ENCODE measurements at places on chromosomes 1 and 21.
A peak's percentile ranks its signal among the peaks of the same experiment; 100 is the strongest.

DNA sequence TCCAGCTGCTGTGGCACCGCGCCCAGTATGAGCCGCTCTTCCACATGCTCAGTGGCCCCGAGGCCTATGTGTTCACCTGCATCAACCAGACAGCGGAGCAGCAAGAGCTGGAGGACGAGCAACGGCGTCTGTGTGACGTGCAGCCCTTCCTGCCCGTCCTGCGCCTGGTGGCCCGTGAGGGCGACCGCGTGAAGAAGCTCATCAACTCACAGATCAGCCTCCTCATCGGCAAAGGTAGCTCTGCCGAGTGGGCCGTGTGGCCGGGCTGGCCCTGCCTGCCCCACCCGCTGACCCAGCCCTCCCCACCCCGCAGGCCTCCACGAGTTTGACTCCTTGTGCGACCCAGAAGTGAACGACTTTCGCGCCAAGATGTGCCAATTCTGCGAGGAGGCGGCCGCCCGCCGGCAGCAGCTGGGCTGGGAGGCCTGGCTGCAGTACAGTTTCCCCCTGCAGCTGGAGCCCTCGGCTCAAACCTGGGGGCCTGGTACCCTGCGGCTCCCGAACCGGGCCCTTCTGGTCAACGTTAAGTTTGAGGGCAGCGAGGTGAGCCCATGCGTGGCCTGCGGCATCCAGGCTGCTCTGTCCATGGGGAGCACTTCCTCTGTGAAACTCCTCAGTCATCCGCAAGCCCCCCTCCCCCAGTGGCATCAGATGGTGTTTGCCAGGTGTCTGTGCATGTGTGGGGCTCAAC lies 64.2 kb downstream of the PIK3CD start:
- DNase-seq = peak; percentile 28

- no peak for DNase-seq
Observed at GRCh38 chr1:91234181-91234580, 170.5 kb downstream of the HFM1 start.

DNA sequence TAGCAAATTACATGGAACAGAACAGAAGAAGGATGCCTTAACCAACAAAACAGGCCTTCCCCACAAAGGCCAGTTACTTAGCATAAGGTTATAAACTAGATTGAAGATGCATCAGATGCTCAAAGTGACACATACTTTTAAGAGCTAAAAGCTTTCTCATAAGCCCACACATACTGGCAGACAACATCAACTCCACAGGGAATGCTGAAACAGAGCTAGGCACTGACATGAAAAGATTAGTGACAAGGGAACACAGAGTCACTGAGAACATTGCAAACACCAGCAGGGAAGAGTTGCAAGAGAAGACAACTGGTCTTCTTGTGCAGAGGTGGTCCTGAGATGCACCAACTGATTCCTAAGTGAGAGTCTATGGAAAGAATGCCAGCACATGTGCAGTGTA lies 6.9 kb downstream of the TTC13 start:
- DNase-seq = no peak

DNA sequence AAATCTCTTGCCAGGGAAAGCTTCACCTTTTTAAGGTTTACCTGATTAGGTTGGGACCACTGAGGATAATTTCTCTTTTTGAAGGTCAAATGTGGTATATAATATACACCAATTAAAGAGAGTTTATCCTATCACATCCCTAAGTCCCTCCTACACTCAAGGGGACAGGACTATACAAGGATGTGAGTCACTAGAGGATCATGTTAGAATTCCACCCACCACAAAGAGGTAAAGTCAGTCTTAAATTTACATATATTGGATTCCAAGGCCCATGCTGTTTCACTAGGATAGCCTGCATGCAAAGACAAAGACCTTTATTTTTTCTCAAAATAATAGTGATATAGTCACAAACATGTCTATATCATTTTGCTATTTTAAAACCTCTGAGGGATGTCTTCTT lies 164.4 kb downstream of the GIPC2 start:
- no peak for DNase-seq

DNA sequence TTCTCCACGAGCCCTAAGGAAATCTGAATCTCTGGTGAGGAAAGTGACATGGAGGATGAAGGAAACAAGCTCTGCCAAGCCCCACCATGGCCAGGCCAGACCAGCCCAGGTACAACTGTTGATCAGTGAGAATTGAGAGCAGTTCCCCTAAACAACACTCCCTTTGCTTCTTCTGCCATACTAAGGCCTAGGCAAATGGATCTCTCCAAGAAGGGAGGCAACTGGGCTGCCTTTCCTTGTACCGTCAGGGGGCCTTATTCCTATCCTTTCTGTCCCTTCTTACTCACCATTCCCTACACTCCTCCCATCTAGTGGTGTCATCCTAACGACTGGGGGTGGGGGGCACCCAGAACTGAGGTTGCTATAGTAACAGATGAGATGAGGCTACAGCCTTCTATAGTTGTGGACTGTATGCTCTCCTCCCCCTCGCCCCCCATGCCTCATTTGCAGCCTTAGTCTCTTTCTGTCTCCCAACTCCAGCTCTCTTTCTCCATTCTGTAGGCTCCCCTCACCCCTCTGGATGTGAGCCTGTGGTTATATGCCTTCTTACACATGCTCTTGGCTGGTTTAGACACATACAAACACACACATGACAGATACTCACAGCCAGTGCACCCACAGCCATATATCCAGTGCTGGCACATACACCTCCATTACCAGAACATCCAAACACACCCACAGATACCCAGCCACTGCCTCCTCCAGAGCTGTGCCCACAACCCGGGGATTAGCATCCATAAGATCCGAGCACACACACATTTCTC lies 3.6 kb downstream of the PEA15 start:
- DNase-seq = no peak

GRCh38 chr1:225933072-225933471 lies 7.9 kb downstream of the LEFTY2 start:
- no peak for DNase-seq

DNA sequence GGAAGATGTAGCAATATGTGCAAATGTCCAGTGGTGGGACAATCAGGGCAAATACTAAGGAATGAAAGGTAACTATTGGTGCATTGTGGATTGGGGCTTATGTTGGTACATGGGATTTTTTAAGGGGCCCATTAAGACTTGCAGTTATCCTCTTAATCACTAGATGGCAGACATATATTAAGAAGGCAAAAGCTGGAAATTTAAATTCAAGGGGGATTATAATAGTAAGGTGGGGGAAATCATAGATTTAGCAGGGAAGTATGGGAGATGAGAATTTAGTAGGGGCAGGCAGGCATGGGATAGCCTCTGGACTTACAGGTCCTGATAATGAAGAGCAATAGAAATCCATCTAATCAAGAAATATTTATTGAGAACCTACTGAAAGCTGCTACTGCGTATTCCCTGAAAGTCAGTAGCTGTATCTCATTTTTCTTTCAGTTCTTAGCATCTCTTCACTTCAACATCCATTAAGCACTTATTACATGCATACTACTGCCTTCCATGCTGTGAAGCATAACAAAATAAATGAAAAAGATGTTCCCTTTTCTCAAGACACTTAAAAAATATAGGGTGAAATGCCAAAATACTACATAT lies 251.8 kb downstream of the CRB1 start:
- no peak for DNase-seq

DNA sequence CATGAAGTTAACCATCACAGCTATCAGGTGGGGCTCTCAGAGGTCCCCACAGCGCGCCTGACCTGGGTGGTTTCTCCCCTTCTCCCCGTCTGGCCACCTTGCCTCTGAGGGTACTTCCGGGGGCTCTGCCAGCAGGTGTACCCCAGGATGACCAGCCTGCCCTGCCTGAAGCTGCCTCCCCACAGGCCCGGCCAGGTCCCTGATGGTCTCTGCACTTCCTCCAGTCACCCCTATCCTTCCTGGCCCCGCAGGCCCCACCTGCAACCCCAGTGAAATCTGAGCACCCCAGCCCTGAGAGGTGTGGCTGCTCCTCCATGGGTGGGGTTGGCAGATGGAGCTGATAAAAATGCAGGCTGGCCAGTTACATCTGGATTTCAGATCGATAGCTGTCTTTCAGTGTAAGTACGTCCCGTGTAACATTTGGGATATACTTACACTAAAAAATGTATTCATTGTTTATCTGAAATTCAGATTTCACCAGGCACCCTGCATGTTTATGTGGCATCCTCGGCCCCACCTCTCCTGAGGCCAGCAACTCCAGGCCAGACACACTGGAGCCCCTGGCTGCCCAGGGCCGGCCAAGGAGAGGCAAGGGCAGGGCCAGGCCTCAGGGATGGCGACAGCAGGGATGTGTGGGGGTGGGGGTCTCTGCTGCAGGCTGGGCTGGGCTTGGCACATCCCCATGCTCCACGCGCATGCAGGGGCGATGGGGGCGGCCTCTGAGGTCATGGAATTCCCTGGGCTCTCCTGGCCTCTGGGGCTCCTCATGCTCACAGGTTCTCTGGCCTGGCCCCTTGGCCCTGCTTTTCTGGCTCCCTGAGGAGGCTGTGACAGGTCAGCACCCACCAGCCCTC lies 25.1 kb downstream of the LRRC3 start:
- DNase-seq = no peak

GRCh38 chr1:98119796-98120195 lies 199.0 kb upstream of the DPYD start:
- DNase-seq = no peak

GRCh38 chr21:36461277-36461917 lies 18.5 kb downstream of the CLDN14 start:
- DNase-seq = no peak

DNA sequence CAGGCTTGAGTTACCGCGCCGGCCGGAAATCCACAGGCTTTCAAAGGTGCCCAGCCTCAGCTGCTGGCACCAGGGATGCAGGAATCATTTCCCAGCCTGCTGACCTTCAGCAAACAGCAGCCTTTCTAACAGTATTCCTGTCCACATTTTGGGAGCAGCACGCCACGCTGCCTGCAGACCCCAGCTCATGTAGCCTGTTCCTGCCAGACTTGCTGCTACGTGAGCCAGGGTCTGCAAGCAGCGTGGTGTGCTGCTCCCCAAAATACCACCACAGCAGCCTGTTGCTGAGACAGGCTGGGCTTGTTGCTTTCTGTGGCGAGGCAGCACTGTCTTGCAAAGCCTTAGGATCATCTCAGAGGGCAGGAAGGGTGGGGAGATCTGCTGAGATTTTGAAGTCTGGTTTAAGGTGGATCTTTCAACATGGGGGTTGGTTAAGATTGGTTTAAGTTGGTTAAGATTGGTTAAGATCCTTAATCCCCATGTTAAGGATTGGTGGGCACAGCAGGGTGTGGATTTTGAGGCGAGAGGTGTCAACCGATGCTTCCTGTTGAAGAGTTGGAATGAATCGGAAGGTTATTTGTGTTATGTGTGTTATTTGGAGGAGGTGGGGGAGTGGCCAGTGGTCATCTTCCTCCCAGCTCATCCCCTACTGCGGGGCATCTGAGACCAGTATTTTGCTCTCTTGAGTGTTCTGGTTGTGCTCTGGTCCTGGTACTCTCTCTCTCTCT lies 12.9 kb downstream of the FAAH start:
- DNase-seq = no peak

GRCh38 chr1:93844262-93845045 lies 34.6 kb downstream of the DNTTIP2 start:
- no peak for DNase-seq

DNA sequence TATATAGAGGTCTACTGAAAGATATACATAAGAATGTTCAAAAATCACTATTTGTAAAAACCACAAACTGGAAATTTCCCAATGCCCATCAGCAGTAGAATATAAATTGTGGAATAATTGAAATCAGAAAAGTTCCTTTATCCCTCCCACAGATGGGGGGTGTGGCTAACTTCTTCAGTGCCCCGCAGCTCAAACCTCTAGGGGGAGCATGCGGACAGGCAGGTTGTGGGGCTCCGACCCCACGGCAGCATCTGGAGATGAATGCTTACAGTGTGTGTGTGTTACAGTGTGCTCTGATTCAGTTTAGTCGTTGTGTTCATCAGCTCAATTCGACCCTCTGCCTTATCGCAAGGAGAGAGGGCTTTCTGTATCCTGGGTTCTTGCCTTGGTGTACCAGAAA lies 262.1 kb upstream of the LRRC7 start:
- DNase-seq = no peak

GRCh38 chr1:180312926-180313325 lies 82.9 kb downstream of the LHX4 start:
- DNase-seq = no peak

GRCh38 chr1:207748737-207749528 lies 2.9 kb upstream of the CD46 start:
- no peak for DNase-seq

GRCh38 chr1:18175530-18176377 lies 68.2 kb downstream of the IGSF21 start:
- DNase-seq = no peak

DNA sequence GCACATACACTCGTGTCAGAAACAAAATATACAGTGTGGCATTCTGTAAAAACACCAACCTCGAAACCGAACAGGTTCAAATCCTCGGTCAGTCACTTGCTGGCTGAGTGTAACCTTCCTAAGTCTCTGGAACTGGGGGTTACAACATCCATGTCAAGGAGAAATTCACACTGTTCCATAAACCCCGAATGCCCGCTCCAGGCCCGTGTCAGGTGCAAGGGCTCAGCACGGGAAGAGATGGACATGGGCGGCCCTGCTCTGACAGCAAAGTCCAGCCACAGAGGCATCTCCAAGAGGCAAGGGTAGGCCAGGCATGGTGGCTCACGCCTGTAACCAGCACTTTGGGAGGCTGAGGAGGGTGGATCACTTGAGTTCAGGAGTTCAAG lies 79.5 kb downstream of the SLC66A1 start:
- DNase-seq = no peak

DNA sequence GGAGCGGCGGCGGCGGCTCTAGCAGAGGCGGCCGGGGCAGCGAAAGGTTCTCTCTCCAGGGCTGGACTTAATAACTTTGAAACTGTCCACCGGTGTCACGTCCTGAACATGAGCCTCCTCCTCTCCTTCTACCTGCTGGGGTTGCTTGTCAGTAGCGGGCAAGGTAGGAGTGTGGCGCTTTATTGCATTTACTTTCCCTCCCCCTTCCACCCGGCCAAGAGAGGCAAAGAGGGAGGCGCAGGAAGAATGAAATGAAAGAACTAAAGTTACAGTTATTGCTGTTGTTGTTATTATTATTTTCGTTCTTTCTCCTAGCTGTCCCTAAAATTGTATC lies 214 bp downstream of the NCAM2 start:
- no peak for DNase-seq

DNA sequence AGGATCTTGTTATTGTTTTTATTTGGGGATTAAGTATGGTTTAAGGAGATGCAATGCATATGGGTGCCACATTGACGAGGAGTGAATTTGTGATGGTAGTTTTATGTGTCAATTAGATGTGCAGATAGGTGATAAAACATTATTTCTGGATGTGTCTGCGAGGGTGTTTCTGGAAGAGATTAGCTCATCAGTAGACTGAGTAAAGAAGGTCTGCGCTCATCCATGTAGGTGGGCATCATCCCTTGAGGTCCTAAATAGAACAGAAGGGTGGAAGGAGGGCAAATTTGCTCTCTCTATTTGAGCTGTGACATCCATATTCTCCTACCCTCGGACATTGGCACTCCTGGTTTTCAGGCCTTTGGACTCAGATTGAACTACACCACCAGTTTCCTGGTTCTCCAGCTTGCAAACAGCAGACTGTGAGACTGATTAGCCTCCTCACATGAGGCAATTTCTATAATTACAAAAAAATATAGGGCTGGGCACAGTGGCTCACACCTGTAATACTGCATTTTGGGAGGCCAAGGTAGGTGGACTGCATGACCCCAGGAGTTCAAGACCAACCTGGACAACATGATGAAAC lies 118.2 kb upstream of the ZNF678 start:
- DNase-seq = no peak
